Stimulated activated CD4-positive, alpha-beta T cell treated with anti-CD3 and anti-CD28 coated beads, TNF-alpha, amount 100 ng/mL, for 24 hours (primary cell): ENCODE measurements at places on chromosomes 6 and 20.

GRCh38 chr6:20605061-20605460, 70.8 kb downstream of the CDKAL1 start:
- DNase-seq = no peak

DNA sequence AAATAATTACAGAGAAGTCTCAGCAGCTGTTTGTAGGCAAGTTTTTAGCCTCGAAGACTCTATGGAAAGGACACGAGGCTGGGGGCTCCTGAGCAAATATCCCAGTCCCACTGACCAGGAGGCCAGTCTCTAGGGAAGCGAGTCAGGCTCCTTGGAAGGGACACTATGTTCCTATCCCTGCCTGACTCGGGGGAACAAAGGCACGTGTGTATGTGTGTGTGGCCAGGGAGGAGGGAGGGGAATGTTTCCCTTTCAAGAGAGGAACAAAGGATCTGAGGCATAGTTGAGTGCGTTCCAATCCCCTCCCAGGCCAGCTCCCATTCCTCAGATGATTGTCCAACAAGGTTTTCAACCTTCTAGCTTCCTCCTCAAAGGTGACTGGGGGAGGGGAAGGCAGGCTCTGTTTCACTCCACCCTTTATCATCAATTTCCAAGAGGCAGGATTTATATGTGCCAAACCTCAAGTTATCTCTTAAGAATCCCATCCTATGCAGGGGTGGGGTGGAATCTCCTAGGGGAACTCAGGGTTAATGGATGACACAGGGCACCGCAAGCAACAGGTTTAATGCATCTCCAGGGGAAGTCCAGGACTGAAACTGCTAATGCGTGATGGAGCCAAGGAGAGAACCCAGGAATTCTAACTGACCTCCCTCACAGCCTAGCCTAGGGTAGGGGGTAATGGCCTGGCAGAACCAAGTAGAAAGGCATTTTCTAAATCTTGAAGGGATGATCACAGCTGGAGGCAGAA, 9.9 kb downstream of the BCL2L1 start:
- no peak for DNase-seq

DNA sequence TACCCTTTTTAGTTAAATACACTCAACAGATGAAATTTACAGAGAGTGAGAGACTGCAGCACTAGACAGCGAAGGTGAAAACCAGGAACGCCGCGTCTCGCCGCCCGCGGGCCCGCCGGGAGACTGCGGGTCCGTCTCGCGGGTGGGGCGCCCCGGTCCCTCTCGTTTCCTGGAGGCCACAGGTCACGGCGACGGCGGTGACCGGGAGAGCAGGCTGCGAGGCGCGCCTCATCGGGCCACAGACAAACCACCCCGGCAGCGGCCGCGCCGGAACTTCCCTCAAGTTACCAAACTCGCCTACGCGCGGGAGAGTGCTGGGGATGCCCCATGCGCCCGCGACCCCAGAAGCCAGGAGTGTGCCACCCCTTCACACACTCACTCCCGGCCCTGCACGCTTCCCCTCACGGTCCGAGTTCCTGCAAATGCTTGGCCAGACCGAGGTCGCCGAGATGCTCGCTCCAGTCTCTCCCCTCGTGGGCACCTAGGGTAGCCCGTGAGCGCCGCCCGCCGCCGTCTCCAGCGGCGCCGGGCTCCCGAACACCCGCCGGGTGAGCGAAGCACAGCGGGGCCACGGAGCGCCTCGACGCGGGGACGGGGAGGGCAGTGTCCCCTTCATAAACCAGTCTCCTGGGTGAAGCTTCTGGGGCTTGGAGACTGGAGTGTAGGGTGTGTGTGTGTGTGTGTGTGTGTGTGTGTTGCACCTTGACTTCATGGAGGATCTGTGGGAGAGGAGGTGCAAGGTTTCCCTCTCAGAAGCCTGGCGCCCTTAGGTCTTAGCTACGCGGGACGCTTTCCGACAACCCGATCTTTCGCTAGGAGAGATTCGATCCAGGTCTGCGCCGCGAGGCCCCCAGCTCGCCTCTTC, 1.4 kb downstream of the BACH2 start:
- peak; percentile 77 for DNase-seq

DNA sequence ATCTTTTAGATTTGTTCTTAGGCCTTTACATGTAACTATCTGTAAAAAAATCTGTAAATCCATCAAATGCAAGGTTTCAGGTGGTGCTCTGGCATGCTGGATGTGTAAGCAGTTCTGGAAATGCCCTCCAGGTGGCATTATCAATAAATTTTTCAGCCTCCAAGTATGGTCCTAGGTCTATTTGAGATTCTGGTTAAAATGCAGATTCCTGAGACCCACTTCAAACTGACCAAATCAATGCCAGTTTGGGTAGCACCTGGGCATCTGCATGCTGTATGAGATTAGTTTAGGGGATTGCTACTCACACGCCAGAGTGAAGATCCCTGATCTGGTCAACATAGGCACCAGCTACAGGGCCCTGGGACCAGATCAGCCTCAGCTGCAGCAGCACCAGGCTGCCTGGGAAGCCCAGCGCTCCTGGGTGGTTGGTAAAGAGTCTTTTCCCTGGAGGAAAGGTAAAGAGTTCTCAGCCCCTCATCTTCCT, 507.3 kb upstream of the CITED2 start:
- no peak for DNase-seq

- DNase-seq = no peak
These were observed 1.0 kb downstream of the ARMH2 start for GRCh38 chr6:24797596-24798216.

DNA sequence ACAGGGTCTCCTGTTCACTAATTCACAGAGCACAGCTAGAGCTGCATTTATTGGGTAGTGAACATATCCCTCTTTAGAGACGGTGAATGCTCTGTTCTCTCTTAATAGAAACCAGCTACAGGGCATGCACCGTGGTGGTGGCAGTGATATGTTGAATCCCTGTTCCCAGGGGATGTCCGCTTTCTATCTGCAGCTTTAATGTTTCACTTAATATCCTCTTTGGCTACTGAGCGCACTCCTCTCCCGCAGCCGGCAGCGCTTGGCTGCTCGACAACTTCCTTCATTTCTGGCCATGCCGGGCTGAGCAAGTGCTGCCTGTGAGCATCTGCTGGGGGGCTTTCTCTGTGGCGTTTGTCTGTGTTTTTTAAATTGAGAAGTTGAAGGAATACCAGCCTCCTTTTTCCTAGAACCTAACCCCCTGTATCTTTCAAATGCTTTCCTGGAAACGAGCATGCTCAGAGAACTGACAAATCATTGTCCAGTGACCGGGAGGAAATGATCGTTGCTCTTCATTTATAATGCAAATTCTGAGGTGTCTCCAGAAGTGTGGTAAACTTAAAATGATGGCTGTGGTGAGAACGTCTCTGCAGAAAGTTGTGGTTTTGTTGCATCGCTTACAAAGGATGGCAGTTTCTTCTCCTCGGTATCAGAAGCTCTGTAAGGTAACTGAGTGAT, 297.9 kb downstream of the UTRN start:
- no peak for DNase-seq

DNA sequence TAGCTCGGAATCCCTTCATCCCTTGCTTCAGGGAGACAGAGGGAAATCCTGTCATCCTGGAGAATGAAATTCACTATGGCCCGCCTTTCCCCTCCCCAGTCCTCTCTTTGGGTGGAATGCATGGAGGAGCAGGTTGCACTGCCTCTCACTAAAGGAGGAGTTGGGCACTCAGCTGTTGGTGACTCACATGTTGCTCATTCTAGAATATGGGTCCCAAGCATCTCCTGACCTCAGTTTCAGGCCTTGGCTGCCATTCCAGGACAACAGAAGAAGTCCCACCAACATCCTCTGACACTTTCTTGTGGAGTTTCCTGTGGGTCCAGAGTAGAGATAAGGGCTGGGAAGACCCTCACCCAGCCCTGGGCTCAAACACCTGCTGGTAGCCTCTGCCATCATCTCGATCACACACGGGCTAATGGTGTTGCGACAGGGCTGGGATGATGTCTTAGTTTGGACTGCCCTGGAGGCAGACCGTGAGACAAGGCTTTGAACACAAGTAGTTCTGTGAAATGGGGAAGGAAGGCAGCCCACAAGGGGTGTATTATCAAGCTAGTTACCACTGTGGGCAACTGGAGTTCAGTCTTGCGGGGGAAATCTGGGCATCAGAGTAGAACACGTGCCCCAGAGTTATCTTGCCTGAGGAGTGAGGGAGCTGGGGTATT, 52.4 kb upstream of the RNF24 start:
- no peak for DNase-seq

- no peak for DNase-seq
These were observed 71.2 kb upstream of the EMILIN3 start for GRCh38 chr20:41437836-41438235.

GRCh38 chr6:166966268-166966667, 9.9 kb upstream of the RNASET2 start:
- DNase-seq = no peak

DNA sequence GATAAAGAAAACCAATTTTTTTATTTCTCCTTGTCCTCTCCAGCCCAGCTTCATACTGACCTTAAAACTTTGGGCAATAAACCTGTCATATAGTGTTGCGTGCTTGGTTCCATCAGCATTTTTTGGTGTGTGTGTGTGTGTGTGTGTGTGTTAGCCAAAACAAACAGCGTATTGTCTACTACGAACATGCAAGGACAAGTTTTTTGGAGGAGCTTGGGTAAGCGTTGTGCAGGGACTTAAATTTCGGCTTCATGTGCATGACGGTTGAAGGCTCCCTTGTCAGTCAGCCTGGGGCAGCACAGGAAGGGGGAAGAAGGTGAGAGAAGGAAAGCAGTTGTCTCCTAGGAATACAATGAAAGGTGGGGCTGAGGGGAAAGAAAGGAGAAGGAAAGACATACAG, 62.0 kb upstream of the PAX1 start:
- DNase-seq = no peak

GRCh38 chr6:42448927-42449659, 2.6 kb downstream of the TRERF1 start:
- DNase-seq = no peak

DNA sequence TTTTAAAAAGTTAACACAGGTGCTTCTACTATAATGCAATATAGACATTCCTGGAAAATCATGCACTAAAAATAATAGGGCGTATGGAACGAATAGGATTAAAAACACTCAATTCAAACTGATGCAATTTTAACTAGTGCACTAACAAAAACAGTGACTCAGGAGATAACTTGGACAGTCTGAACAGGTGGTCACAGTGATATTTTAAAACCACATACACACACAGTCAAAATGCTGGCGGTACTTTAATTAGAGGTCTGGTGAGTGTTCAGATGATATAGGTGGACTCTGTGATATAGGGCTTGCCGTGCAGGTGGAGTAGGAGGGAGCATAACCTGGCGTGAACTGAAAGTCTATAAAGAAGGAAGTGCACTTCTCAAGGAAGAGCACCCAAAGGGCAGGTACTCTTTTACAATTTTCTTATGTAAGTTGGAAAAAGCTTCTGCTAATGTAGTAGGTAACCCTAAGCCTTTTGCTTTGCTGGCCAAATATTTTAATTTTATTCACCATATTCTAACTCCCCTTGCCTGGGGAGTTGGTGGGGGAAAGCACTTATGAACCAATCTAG, 41.9 kb upstream of the PLN start:
- no peak for DNase-seq

- DNase-seq = no peak
These were observed 4.1 kb upstream of the TFAP2C start for GRCh38 chr20:56624786-56625681.

- DNase-seq = no peak
These were observed 159.7 kb upstream of the AHI1 start for GRCh38 chr6:135657207-135657606.

DNA sequence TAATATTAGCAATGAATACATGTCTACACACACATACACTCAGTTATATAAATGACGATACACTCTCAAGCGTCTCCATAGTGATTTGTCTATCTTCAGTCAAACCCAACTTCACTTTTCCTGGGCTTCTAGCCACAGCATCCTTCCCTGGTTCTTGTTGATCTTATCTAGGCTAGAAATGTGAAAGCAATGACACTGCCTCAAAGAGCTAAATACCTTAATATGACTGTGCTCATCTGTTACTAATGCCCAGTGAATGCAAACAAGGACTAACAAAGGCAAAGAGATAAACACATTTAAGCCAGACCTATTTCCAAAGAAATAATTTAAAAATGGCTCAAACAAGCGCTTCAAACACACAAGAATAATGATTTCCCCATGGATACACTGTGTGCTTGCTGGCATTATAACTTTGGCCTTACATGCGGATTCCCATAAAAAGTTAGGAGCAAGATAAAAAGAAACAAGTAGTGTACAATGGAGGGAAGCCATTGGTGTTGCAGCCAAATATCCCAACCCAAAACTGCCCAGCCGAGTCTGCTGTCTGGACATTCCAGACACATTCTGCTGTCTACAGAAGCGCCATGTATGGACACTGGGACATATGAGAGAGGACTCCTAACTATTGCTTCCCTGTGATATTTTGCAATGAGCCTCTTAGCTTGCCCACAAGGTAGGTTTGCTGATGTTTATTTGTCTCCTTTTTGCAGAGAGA, 19.5 kb upstream of the DAAM2 start:
- no peak for DNase-seq

DNA sequence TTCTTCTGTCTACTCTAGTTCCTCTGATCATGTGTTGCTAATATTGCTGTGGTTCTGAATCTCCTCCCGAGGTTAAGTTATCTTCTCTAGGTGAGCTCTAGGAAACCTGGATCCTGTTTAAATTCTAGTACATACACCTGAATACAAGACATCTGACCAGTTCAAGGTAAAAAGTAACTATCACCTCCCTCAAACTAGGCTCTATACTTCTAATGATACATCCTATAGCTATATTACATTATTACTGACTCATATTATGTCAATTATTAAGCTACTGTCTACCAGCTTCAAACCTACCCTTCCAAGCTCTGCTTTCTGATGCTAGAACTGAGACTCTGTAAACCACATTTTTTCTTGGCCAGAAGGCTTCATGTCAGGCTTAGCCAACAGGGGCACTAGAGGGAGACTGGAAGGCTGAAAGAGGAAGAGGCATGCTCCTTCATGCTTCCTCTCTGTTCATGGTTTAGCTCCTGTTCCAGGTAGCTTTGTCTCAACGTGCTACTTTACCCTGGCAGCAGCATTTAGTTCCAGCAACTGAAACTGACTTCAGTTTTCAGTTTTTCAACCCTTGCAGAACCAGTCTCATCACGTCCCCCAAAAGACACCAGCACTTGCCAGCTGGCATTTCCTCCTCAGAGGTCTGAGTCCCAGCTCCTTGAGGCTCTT, 148.4 kb upstream of the TOP1 start:
- DNase-seq = no peak

- peak; percentile 80 for DNase-seq
These were observed 880.5 kb upstream of the DEFB115 start for GRCh38 chr20:30376767-30377658.

- no peak for DNase-seq
These were observed 2.0 kb upstream of the TMEM181 start for GRCh38 chr6:158557927-158558326.
